ENCODE measurements at places on chromosomes 13 and 19.

GRCh38 chr13:103188713-103189326, 122.6 kb upstream of the SLC10A2 start:
- peak; percentile 0 for DNase-seq

DNA sequence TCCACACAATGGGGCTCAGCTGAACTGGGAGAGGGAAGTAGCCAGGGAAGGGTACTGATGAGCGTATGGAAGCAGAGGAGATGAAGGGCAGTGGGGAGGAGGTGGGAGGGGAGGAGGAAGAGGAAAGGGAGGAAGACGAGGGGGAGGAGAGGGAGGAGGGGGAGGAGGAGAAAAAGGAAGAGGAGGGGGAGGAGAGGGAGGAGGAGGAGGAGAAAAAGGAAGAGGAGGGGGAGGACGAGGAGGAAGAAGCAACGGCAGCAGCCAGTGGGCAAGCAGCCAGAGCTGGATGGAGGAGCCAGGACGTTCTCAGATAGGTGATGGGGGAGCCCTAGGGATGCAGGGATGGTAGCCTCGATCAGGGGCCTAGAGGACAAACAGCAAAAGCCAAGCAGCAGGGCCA, 5.6 kb downstream of the CERS4 start:
- no peak for DNase-seq

- DNase-seq = no peak
Observed at GRCh38 chr19:35908973-35909683, 1.0 kb upstream of the TYROBP start.

GRCh38 chr19:7328647-7329046, 20.1 kb upstream of the ARHGEF18 start:
- DNase-seq = no peak

DNA sequence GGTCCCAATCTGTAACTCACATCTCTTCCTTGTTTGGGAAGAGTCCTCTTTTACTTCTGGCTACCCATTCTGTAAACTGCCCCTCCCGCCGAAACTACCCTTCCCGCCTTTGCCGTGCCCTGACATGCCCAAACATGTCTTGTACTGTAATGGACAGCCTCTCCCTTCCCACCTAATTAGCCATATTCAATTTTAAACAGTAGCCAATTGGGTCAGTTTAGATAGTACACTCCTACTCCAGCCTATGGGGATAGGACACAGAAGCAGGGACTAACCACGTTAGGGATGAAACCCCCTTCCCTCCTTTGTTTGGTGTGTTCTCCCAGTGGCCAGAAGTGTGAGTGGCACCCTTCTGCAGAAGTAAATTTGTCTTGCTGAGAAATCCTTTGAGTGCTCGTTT, 34.2 kb downstream of the SACS start:
- DNase-seq = no peak

GRCh38 chr19:22814124-22814523, 18.0 kb upstream of the ZNF723 start:
- no peak for DNase-seq

GRCh38 chr13:95865080-95865615, 188.1 kb downstream of the UGGT2 start:
- DNase-seq = no peak

- DNase-seq = no peak
Observed at GRCh38 chr19:45245334-45245787, at the start of gene EXOC3L2. Gene EXOC3L2, minus strand, starts transcription at chr19:45245407. Its CDS starts 6,362 bp downstream, at chr19:45239045.

- DNase-seq = peak; percentile 62
Observed at GRCh38 chr13:106418556-106418955, 116.9 kb downstream of the EFNB2 start.

DNA sequence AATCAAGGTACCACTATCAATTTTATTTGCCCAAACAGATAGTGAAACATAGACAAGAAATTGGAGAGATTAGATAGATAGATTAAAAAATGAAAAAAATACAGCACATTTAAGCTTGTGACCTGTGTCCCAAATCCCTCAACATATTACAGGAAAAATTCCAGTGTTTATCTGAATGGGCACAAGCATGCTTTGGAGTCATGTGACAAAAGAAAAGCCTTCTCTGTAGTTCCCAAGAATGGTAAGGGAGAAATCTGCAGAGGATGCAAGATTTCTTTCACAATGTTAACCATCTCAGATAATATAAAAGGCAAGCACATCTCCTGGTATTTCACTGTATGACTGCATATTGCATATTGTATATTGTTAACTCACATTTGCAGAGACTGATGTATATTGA, 168.0 kb downstream of the PCDH9 start:
- no peak for DNase-seq

DNA sequence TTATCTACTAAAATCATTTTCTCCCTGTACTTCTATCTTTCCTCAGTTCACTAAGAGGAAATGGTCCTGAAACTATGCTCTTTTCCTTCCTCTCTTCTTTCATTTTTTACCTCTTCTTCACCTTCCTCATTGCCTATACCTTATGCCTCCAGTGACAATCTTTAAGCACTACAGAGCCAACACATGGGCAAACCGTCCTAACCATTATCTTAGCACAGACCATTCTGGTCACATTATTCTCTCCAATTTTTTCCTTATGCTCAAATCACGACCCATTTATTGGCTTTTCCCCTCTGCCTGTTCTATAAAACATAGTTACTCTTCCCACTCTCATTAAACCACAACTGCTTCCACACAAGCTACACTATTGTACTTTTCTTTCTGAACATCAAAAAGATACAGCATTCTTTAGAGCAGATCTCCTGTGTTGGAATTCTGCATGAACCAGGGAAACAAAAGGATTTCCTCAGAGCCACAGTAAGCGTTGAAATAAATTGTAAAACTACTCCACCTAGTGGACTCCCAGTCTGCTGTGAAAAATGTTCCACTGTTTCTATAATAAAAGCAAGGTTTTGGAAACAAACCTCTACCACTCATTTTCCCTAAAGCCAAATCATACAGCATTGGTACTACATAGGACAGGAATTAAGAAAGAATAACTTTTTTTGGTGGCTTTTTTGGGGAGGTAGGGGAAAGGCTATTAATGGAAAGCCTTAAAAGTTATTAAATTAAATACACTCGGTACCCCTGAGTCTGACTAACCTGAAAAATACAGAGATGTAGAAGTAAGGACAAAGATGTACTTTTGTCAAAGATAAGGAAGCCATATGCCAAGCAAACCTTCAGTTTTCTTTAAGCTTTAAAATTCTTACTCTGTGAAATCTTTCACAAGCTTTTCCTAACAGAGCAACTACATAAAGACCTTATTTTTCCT, 19.5 kb downstream of the NUFIP1 start:
- no peak for DNase-seq

DNA sequence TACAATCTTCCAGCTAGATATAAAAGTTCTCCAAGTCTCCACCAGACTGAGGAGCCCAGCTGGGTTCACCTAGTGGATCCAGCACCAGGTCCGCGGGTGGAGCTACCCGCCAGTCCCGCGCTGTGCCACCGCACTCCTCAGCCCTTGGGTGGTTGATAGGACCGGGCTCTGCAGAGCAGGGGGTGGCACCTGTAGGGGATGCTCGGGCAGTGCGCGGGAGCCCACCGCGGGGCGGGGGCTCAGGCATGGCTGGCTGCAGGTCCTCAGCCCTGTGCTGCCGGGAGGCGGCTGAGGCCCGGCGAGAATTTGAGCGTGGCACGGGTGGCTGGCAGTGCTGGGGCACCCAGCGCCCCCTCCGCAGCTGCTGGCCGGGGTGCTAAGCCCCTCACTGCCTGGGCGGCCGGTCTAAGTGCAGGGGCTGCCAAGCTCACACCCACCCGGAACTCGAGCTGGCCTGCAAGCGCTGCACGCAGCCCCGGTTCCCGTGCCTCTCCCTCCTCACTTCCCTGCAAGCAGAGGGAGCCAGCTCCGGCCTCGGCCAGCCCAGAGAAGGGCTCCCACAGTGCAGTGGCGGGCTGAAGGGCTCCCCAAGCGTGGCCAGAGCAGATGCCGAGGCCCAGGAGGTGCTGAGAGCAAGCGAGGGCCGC, 542.8 kb upstream of the PCDH9 start:
- DNase-seq = no peak

DNA sequence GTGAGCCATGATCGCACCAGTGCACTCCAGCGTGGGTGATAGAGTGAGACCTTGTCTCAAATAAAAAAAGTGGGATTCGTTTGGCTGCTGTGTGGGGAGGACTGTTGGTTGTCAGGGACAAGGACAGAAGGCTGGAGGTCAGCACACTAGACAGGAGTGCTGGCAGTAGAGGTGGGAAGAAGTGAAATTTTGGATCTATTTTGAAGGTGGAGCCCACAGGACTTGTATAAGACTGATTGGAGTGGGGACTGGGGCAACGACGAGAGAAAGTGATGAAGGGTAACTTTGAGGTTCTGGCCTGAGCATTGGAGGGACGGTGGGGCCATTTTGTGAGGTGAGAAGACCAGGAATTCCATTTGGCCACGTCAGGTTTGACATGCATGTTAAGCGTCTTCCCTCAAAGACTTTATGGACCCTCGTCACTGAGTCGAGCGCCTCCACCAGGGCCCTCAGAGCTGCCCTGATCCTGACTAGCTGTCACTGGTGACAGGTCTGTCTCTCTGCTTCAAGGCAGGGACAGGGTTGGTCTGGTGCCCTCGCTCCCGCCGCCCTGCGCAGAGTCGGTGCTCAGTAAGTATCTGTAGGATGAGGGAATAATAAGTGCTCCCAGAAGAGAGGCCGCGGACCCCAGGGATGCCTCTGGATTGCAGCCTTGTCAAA, 673 bp downstream of the CTU1 start:
- no peak for DNase-seq

DNA sequence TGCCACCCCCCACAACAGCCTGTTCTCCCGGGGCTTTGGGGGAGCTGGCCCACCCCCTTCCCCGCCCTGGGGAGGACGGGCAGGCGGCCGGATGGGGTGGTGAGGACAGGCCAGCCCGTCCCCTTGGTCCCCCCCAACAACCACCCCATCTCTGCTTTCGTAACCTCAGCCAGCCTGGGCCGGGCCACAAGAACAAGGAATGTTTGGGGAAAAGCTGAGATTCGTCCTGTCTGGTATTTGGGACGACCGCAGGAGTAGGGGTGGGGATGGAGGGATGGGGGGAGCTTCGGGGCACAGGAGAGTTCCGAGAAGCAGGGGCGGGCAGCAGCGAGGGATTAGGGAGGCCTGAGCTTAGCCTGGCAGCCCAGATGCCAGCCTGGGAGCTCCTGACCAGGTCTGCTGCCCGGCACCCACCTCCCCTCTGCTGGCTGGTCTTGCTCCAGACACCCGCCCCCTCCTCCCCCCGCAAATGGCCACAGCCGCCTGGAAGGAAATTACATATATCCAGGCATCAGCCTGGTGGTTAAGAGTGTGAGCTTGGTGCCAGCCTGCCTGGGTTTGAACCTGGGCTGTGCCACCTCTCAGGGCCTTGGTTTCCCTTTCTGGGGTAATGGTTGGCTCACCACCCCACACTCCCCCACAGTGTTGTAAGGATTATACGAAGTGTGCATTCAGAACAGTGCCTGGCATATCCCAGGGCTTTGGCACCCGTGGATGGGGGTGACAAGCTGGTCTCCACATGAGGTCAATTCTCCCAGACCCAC, at the start of gene PODNL1:
Gene PODNL1 (minus strand): TSS at position 117 of the 764 bp plus-strand sequence. CDS start 236 bp downstream, outside the sequence.
- DNase-seq = no peak

DNA sequence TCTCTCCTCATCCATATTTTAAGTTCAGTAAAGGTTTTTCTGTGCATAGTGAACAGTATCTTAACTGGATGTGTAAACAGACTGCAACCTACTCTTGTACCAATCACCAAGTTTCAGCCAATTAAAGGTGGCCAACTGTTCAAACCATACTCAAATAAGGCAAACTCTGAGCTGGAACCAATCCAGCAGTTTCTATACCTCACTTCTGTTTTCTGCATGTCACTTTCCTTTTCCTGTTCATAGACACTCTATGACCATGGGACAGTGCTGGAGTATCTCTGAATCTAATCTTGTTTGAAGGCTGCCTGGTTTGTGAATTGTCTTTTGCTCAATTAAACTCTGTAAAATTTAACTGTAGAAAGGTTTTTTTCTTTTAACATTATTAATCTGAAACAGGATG, 470.3 kb upstream of the SLITRK6 start:
- no peak for DNase-seq

GRCh38 chr13:35500144-35500543, 23.7 kb upstream of the MAB21L1 start:
- DNase-seq = no peak

DNA sequence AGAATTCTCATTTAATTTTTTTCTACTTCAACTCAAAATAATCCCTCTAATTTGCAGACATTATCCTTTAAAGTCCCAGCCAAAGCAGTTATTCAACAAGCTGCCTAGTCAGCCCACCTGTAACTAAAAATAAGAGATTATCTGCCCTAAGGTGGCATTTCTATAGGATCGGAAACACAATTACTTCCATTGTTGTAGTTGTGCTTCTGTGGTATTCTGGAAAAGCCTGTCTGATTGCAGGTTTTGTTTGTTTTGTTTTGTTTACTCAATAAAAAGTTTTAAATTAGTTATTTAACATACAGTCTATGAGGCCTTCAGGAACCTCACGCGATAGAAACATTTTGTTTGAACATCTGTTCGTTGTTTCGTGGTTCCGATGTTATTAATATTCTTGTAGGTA, 101.0 kb downstream of the ZIC5 start:
- DNase-seq = no peak

GRCh38 chr19:46963093-46963734, 56.4 kb upstream of the NPAS1 start:
- peak; percentile 96 for DNase-seq

- no peak for DNase-seq
Observed at GRCh38 chr13:43780666-43781065, 6.1 kb downstream of the ENOX1 start.

DNA sequence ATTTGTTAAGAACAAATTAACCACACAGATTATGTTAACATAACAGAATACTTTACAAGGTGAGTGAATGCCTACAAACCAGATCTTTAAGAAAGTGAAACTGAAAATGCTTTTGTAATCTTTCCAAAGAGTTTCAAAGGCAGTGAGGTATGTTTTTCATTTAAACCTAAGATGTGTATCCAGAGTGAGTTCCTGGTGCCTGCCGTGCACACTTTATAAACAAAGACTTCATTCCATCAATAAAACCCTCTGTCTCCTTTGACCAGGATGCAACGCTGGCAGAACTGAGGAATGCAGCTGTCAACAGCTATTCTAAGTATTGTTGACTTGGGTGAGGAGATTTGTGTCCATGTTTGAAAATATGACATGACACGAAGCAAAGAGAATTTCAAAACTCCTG, 344.6 kb downstream of the DNAJC15 start:
- no peak for DNase-seq
